ENCODE measurements at places on chromosomes 2 and 18.

- no peak for DNase-seq
Measured at GRCh38 chr18:41410006-41410405, 545.0 kb upstream of the PIK3C3 start.

DNA sequence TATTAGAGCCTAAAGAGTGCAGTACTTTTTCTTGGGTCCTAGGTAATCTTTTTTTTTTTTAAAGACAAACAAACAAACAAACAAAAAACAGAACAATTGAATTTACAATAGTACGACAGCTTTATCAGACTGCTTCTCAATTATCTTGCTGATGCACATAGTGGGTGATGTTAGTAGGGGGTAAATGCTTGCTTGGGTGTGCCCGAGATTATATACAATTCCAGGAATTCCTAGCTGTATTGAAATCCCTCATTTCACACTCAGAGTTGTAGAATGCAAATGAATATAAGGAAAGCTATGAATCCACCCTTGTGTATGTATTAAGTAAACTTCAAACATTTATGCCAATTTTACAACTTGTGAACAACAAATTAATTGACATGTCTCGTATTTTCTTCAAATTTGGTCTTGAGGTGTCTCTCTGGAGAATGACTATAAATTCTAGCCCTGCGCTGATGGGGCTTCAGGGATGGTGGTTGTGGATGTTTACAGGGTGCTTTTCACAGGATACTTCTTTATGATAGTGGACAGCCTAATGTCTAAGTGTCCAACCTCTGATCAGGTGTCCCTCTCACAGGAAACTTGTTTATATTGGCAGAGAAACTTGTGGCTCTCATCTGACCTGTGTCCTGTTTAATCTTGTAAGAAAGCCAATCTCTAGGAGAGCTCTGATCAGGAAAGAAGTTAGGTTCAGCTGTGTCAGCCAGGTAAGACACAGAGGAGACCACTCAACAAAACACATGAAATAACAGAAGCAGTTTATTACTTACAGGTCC, 61.9 kb upstream of the SLC39A10 start:
- DNase-seq = no peak

DNA sequence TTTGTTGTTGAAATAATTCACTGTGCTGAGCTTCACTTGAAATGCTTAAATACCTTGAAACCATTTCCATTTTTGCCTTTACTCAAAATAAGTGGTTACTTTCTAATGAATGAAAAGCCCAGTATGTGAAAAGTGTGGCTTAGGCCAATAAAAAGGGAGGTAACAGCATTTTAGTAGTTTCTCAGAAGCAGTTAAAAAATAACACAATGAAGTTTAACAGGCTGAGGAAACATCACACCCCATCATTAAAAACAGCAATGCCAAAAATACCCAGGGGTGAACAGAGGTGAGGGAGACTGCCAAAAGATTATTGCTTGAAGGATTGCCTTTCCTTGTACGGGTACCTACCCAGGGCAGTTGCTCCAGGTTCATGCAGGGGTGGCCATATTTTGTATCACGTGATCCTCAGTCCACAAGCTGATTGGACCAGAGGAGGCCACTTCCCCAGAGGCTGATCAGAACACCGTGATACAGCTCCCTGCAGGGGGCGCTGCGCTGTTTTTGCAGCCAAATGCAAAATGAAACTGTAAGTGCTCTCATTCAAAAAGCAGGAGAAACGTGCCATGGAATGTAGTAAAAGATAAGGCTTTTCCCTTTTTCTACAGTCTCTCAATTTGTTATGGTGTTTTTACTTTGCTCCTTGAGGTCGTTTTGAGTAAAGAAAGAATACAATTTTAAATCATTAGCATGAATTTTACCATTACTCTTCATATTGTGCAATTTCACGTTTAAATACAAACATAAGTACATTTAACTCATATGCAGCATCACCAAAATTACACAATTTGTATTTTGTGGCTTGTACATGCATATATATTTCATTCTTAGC, 70.2 kb upstream of the SH3BP4 start:
- DNase-seq = peak; percentile 20

- DNase-seq = no peak
Measured at GRCh38 chr2:20433249-20433648, 13.6 kb upstream of the RHOB start.

DNA sequence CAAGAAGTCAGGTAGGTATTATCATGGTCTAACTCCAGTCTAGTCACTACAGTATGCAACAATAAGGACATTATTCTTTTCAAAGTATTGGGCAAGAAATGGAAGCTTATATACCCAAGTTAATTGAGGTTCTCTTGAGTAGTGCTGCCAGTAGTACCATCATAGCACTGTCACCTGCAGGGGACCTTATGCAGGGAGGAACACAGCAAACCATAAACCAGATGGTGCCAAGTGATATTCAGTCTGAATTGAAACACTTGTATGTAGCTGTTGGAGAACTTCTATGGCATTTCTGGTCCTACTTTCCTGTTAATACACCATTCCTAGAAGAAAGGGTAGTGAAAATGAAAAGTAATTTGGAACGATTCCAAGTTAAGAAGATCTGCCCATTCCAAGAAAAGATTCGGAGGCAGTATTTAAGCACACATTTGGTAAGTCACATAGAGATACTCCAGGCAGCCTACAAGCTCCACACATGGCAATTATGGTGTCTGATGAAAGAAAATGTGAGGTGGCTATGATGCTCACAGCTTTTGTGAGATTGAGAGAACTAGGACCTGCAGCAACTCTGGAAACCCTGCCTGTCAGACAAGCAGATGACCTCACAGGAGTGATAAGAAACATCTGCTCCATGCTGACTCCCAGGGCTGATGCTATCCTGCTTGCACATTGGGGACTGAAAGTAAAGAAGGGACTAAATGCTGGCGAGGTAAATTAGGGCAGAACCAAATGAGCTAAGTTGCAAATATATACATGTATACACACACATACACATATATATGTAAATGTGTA, 174.7 kb downstream of the MC4R start:
- no peak for DNase-seq

DNA sequence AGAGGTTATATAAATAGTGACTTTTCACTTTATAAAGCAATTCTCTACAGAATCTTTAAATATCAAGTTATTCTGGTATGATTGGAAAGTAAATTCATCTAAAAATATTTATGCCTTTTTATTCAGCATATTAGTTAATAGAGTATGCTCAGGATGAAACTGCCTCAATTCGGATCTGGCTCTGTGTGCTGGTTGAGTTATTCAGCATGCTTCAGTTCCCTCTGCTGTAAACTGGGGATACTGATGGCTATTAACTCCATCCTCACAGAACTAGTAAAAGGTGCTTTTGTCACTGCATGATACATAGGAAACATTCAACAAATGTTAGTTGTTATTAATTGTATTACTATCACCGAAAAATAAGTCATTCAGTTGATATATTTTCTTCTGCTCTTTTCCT, 250.3 kb downstream of the NRXN1 start:
- no peak for DNase-seq
